ENCODE measurements at places on chromosomes 7 and 10.
A peak's percentile ranks its signal among the peaks of the same experiment; 100 is the strongest.

DNA sequence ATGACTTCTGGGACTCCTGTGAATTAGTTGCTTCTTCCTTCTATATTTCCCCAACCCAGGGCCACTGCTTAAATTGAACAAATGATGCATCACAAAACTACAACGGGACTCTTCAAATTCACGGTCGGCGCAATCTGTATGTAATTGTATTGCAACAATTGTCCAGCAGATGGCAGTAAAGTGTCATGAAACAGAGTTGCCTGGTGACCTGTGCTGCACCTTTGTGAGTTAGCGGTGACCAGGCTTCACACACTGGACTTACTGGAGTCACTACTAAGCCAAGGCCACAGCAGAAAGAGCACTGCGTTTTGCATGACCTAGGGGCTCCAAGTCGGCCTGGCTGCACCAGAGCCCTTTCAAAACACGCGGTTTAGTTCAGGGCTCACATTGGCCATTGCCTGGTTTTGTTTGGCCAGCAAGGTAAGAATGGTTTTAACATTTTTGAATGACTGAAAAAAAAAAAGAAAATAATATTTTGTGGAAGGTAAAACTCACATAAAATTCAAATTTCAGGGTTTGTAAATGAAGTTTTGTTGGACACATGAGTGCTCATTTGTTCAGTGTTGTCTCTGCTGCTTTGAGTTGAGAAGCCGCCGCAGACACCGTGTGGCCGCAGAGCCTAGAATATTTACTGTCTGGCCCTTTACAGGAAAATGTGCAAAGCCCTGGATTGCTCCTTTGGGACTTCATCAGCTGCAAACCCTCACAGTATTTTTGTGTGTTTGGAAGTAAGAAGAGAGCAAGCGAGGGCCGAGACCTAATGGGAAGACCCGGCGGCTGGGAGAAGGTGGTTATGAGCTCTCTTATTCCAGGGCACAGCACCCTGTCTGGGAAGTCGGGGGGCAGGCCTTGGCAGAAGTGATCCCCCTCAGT lies 23.2 kb upstream of the ZNF32 start:
- DNase-seq = peak; percentile 71

DNA sequence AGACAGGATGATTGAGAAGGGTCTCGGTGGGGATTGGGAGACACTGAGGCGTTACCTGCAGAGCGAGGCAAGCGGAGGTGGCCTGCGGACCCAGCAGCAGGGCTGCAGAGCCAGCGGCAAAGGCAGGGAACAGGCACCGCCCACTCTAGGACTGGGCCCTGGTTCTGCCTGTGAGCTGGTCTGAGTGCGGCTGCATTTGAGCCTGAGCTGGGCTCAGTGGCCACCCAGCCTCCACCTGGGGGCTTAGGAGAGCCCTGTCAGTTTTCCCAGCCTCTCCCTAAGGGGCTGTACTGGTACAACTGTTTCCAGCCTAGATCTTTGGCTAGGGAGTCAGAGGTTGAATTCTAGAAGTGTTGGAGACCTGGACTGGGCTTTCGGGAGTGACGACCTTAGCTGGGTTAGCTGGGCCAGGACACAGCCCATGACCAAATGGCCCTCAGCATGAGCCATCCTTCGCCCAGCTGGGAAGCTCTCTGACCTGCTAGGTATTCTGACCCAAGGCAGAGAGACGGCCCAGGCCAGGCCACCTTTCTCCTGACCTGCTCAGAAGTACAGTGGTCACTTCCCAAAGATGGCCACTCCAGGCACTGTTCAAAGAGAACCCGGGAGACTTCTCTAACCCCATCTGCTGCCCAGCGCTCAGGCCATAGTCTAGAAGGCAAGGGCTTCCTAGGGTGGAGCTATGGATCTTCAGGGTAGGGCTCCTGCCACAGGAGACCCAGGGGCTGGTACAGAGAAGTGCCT lies 64.9 kb downstream of the PAX2 start:
- DNase-seq = no peak

GRCh38 chr7:37111459-37111858 lies 337.2 kb downstream of the ELMO1 start:
- DNase-seq = no peak

DNA sequence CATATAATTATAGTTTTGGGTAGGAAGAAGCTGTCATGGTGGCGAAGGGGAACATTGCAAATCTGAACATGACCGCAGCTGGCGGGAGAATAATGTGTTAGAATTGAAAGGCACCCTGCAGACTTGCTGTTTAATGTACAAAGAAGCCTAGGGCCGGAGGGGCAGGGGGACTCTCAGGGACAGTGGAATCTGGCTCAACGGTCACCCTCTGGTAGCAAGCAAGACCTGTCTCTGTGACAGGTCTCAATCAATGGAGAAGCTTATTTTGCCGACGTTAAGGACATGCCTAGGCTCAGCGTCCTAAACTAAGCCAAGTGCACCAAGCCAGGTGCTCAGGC lies 177.3 kb downstream of the NSUN6 start:
- DNase-seq = no peak

DNA sequence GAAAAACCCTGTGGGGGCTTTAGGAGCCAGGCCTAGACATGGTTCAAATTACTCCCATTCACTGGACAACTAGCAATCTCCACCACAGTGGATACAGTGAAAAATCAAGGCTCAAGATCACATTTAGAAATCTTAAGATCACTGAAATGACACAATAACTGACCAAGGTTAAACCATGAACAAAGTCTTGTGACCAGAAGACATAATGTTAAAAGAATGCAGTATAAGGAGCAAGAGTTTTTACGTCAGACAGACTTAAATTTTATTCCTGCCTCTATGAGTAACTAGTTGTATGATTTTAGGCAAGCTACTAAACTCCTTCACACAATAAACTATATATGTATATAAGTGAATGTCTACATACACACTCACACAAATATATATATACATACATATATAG lies 68.5 kb downstream of the MICU1 start:
- DNase-seq = no peak

GRCh38 chr7:125823538-125823937 lies 893.9 kb upstream of the POT1 start:
- no peak for DNase-seq

- DNase-seq = no peak
Observed at GRCh38 chr7:103380395-103381191, 33.1 kb downstream of the PSMC2 start.

- no peak for DNase-seq
Observed at GRCh38 chr10:44300666-44301649, 83.9 kb downstream of the CXCL12 start.

DNA sequence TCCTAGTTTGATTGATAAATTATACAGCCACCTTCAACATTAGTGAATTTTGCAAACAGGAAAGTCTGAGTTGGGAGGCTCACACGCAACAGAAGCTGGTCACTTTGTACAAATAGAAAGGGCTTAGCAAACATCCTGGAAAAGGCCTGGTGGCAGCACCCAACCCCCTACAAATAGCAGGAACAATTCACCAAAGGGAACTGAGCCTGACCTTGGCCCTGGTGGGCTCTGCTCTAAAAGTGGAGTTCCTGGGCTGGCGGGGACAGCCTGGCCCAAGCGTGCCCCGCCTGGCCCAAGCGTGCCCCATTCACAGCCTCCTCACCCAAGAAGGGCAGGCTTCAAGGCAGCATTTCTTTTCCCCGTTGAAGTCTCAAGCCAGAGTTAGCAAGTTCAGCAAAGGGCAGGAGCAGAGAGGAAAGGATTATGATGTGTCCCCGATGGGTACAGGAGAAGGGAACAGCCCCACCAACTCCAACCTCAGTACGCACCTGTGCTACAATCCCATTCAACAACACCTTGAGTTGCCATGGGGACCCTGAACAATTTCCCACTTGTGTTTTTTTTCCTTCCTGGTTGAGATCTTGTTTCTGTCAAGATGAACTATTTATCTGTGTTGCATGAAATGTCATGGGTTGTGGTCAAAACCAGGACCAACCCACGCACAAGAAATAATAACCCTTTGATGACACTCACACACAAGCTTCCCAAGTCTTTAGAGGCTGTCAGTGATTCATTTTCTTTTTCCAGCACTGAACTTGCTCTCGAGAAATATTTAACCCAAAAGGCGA lies 43.4 kb downstream of the RGS10 start:
- no peak for DNase-seq

GRCh38 chr7:39102234-39102633 lies 124.5 kb downstream of the POU6F2 start:
- no peak for DNase-seq

GRCh38 chr10:20271490-20271889 lies 455.3 kb downstream of the PLXDC2 start:
- DNase-seq = no peak

DNA sequence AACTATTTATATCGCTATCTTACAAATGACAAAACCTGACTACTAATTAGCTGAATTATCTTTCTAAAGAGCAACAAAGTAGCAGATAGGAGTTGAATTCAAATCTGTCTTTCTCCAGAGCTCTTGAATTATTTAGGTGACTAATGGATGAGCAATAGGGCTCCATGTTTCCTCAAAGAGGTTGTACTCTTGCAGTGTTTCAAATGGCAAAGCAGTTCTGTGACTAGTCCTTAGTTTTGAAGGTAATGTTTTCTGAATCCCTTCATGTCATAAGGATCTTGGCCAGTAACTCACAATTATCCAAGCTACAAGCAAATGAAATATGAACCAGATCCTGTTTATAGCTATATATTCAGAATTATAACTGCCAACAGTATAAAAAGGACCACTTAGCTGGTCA lies 999.7 kb downstream of the NRG3 start:
- DNase-seq = no peak

DNA sequence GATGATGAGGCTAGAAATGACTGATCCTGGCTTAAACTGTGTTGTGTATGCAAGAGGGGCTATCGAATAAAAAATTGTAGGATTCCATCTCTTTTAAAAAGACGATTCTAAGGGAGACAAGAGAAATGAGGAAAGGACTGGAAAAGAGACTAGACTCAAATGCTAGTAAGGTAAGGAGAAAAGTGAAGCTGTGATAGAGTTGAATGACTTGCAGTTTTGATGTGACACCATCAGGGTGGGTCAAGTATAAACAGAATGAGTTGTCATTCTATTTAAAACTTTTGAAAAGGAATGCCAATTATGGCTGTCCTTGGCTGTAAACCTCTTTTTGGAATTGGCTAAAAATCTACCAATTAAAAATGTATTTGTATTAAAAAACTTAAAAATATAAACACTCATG lies 184.5 kb upstream of the PHF14 start:
- DNase-seq = no peak

DNA sequence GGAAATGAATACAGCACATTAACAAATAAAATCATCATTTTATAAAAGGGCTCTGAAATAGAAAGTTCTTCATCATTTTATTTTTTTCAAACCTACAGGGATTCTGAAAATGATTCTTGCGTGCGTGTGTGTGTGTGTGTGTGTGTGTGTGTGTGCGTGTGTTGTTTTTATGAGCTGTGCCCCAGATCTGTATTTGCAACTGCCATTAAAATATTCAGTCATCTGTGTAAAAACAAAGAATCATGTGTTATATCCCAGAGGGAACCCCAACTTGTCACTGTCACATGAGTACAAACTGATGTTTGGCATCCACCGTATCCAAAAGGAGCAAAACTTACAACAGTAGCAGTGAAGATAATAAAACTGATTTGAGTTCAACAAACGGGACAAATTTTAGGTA lies 635.4 kb upstream of the PFKP start:
- DNase-seq = no peak
